ENCODE measurements at places on chromosomes 3 and 15. TPM values are rescaled to one million over a fixed set of nuclear protein-coding genes. Genes with fewer than 3 reads are reported as not detected.

Gene TLR9
- not detected for total RNA-seq

Gene KBTBD13
- not detected for total RNA-seq

Gene RASL12
- not detected for total RNA-seq

Gene GPR62
- 0.49 TPM for total RNA-seq

Gene SPPL2A
- 81.9 TPM for total RNA-seq

Gene PRR23E
- total RNA-seq, result not detected

Gene NR2F2
- total RNA-seq, result 88.4 TPM
